NCI-H345 (cell line): ENCODE measurements at places on chromosomes 1 and 21.

- no peak for DNase-seq
These were observed 53.2 kb upstream of the SYNC start for GRCh38 chr1:32755810-32756159.

- no peak for DNase-seq
These were observed 29.0 kb upstream of the HTR1D start for GRCh38 chr1:23246274-23246673.

- DNase-seq, result no peak
These were observed 4.8 kb upstream of the IFNLR1 start for GRCh38 chr1:24191860-24192259.

DNA sequence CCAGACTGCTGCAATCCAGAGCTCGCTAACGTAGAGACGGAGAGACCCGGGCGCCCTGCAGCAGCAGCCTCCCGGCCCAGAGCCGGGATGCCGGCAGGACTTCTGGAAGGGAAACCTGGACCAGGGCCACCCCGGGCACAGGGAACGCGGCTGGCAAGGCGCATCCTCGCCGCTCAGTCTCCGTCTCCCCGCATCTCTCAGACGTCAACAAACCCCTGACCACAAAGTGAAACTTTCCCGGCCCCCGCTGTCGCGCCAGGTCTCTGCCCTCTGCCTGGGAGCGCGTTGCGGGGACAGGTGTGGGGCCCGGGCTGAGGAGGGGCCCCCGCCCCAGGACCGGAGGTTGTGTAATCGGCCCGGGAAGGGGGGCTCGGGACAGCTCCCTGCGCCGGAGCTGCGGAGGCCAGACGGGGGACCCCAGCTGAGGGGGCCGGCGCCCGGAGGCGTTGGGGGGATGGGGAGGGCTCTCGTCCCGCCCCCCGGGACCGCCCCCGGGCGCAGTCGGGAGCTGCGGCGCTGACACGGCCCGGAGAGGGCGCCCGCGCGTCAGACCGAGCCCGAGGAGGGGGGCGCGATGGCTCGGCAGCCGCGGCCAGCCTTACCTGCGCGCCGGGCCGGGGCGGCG, 116.6 kb upstream of the HIVEP3 start:
- DNase-seq, result peak; percentile 83

GRCh38 chr1:243719476-243719875, 130.6 kb downstream of the AKT3 start:
- no peak for DNase-seq

DNA sequence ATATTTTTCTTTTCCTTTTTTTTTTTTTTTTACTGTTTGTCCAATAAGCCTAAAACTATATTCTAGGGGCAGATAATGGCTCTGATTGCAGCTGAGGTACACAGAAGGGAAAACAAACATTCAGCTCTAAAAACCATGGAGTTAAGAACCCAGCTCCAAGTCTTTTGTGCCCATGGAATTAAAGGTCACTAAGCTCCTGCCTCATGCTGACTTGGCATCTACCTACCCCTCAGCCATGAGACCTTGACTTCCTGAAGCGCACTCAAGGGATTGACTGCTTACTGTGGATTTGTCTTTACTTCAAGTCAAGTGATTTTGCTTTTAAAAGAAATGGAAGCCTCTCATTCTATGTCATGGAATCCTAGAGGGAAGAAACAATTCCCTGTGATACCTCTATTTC, 192.3 kb downstream of the AMY1C start:
- DNase-seq, result no peak

GRCh38 chr1:168371477-168371876, 90.8 kb downstream of the TBX19 start:
- no peak for DNase-seq

DNA sequence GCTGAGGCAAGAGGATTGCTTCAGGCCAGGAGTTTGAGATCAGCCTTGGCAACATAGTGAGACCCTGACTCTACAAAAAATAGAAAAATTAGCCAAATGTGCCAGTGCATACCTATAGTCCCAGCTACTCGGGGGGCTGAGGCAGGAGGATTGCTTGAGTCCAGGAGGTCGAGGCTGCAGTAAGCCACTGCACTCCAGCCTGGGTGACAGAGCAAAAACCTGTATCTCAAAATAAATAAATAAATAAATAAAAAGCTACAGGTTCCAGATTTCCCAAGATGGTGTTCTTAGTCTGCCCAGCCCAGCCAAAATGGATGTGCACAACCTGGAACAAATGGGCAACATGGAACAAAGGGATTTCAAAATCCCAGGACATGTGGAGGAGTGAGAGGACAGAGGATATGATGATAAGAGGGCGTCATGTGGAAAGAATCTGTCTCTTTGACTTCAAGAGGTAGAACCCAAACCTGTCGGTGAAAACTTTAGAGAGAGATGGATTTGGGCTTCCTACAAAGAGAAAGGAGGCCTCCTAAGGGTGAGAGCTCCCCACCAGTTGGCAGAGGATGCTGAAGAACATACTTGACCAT, 3.2 kb downstream of the EDARADD start:
- no peak for DNase-seq

DNA sequence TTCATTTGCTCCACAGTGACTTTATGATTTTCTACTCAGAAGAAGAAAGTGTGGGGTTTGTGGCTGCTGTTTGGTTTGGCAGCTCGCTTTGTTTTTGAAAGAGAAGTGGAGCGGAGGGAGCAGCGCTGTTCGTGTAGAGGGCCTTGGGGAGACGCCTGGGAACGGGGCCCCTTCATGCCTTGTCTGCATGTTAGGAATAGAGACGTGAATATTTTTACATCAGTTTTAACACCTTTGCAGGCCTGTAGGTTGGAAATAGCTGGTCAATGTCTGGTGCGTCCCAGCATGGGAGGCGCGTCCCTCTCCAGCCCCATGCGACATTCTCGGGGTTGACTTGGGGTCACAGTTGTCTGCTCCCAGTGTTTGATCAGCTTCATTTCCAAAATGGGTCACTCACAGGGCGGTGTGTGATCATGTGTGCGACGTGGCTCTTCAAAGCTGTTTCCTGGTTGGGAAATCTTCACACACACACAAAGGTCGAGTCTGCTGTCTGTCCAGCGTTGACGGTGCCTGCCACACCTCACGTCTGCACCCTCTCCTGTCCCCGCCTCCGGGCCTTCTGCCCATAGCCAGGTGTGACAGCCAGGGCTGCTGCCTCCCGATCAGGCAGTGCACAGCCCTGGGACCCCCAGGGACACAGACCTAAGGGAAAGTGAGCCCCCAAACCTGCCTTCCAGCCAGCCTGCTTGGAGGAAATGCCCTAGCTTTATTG, 149.2 kb downstream of the PSMG1 start:
- DNase-seq, result no peak

DNA sequence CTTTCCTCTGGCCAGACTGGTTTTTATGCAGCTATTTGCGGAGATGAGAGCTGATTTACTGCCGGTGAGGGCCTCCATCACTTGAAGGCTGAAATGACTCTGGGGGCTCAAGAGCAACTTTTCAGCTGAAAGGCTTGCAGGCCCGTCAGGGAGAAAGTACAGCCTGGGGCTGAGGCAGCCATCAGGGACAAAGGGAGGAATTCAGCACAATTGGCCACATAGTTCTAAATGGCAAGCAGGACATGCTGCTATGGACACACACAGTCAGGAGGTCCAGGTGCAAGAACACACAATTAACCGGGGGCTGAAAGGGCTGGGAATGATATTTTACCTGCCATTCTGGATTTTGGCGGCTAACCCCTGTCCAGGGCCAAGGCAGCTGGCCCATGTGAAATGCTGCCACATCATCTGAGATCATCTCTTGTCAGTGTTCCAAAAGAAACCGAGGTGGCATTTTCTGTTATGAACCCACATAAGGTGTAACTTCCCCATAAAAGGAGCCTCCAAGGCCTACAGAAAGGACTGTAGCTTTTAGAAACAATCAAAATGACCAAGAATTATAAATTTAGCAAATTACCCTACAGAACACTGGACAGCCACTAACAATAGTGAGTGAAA, 58.2 kb downstream of the LMX1A start:
- DNase-seq, result no peak

DNA sequence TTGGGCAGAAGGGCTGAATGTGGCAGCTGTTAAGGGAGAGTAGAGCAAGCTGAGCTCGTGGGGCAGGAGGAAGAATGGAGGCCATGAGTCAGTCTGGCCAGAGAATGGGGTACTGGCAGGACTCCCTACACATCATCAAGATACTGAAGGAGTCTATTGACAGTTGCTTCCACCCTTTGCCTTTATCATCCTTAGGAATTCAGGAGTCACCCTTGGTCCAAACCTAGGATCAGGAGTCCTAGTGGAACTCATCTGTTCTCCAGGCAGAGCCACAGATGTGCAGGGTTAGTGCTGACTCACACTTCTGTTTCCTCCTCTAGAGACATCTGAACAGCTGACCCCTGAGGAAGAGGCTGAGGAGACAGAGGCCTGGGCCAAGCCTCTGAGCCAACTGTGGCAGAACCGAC, 18.7 kb upstream of the ST3GAL3 start:
- DNase-seq, result no peak

GRCh38 chr1:29805896-29806160, 569.5 kb downstream of the PTPRU start:
- DNase-seq, result no peak

DNA sequence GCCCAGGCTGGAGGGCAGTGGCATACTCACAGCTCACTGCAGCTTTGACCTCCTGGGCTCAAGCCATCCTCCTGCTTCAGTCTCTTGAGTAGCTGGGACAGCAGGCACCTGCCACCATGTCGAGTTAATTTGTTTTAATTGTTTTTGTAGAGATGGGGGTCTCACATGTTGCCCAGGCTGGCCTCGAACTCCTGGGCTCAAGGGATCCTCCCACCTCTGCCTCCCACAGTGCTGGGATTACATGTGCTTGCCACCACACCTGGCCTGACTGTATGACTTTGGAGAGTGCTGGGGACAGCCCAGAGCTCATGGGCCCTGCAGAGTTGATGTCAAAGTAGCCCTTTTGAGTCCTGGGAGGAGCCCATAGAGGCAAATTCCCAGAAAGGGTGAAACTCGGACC, 1.8 kb downstream of the OBSCN start:
- no peak for DNase-seq

GRCh38 chr1:226980565-226981385, 40.7 kb downstream of the COQ8A start:
- no peak for DNase-seq

GRCh38 chr1:235892734-235893413, 26.2 kb upstream of the LYST start:
- no peak for DNase-seq

DNA sequence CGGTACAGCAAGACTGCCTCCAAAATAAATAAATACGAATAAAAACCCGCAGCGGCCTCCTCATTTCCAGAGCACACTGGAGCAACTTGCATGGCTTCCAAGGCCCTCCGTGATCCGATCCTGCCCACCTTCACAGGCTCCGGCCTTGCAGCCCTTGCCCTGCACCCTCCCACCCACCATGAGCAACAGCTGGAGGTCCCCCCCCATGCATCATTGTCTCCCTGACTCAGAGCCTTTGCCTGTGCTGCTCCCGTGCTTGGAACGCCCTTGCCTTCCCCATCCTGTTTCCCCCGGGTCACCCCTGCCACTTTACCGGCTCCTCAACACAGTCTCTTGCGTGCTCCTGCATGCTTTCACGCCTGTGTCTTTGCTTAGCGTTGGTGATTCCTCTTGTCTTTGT, 71.0 kb upstream of the ANGPTL1 start:
- DNase-seq, result no peak

GRCh38 chr1:174626031-174627025, 178.6 kb downstream of the GPR52 start:
- peak; percentile 7 for DNase-seq

DNA sequence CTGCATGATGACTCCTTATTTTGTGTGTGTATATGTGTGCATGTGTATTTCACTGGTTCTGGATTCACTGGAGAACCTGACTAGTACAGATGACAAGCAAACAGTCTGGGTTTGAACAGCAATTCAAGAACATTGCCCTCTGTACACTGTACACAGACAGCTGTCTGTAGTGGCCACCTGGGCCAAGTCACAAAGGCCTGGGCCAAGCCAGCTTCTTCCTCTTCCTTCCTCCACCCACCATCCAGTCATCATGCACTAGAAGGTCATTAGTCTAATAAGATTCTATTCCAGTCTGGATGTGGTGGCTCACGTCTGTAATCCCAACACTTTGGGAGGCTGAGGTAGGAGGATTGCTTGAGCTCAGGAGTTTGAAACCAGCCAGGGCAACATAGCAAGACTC, 155.9 kb downstream of the ELAVL4 start:
- no peak for DNase-seq

- no peak for DNase-seq
These were observed 14.0 kb upstream of the ALX3 start for GRCh38 chr1:110084227-110085078.

- DNase-seq, result no peak
These were observed 252.4 kb downstream of the TOMM20 start for GRCh38 chr1:234875953-234876855.

DNA sequence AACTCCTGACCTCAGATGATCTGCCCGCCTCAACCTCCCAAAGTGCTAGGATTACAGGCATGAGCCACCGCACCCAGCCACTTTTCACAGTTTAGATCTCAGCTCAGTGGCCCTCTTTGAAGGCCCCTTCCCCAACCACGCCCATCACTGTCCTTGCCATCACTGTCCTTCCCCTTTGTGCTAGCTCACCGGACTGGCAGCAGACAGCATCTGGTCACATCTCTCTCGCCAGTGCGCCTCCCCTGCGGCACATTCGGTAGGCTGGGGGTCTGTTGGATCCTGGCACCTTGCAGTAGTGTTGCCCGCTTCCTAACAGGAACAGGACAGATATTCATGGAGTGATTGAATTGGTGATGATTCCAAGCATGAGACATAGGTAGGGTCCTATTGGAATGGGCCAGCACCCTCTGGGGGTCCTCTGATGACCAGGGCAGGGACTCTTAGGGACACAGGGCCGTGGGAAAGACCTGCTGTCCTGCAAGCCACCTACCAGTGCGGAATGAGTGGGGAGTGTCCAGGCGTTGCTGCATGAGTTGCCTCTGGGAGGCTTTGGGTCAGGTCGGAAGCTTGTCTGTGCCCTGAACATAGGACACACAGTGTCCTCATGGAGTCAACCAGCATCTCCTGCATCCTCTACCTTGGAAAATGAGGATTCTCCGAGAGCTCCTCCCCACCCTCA, 178.8 kb upstream of the VAMP3 start:
- no peak for DNase-seq

- no peak for DNase-seq
These were observed 43.2 kb downstream of the ATP1B1 start for GRCh38 chr1:169149555-169150286.

DNA sequence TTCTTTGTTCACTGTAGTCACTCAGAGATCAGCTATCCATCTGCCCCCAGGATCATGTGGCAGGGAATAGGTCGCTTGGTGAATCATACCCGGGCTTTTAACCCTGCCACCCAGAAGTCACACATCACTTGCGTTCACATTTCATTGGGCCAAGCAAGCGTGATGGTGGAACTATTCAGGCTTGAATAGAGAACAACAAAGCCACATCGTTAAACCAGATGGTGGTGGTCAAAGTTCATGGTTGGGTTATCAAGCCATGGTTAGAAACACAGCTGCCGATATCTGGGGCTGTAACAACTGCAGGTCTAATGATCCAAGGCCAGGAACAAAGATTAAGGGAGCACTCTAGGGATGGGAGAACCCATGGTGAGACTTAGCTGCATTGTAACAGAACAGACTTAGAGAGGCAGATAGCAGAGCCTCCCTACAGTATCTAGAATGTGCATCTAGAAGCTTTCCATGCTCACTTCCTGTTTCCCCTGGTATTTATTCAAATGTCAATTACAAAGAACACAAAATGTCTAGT, 40.0 kb upstream of the PTPRC start:
- DNase-seq, result no peak
